Iris pigment epithelial cell (primary cell): ENCODE measurements at places on chromosomes 11 and 22.
A peak's percentile ranks its signal among the peaks of the same experiment; 100 is the strongest.

DNA sequence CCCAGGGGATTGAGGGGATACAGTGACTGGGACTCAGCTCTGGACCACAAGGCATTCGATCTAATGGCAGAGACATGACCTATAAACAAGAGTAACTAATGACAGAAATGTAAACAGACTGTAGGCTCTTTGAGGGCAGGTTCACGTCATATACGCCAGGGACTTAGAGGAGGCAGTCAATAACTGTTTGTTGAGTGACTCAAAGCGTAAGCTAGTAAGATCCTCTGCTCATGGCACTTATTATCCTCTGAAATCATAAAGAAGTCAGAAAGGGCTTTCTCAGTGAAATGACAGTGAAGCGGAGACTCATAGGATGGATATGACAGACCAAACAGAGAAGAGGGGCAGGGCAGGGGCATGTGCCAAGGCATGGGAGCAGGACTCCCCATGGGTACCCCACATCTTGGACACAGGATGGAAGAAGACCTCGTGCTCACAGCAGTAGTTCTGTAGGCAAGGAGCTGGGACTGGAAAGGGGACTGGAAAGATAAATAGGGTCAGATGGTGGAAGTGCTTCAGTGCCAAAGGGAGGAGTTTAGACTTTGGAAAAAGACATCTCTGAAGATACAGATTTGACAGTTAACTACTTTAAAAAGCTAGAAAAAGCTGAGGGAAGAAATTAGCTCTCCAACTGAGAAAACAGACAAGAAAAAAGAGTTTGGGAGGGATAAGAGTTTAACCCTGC, 72.7 kb downstream of the SLC1A2 start:
- DNase-seq = no peak

DNA sequence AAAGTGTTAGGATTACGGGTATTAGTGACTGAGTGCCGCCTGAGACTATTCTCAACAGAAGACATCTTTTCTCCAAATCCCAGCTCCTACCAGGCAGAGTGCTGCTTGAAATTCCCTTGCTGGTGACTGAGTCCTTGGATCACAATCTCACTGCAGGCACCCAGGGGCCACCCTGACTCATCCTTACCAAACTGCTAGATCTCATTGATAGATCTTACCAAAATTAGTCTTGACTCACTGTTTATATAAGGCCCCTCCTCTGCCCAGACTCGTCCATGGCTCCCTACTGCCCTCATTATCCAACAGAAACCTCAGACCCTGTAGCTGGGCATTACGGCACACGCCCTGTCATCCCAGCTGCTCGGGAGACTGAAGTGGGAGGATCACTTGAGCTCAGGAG, 14.7 kb downstream of the TBC1D10A start:
- DNase-seq = peak; percentile 67

GRCh38 chr11:6626971-6627761, 7.9 kb upstream of the TPP1 start:
- DNase-seq = no peak

DNA sequence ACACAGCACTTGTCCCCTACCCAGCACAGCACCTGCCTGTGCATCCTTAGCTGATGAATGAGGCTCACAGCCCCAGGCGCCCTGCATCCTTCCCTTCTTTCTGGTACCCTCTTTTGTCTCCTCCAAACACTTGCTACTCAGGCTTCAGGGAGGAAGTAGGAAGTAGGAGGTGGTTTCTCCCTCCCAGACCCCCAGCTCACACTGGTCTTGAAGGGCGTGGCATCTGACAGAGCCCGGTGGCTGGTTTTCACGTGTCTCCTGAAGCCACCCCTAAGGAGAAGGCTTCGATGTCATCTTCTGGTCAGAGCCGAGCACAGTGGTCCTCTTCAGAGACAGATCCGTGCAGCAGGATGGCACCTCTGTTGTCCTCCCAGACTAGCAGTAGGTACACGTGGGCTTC, 109.8 kb downstream of the PTPRJ start:
- DNase-seq = no peak

DNA sequence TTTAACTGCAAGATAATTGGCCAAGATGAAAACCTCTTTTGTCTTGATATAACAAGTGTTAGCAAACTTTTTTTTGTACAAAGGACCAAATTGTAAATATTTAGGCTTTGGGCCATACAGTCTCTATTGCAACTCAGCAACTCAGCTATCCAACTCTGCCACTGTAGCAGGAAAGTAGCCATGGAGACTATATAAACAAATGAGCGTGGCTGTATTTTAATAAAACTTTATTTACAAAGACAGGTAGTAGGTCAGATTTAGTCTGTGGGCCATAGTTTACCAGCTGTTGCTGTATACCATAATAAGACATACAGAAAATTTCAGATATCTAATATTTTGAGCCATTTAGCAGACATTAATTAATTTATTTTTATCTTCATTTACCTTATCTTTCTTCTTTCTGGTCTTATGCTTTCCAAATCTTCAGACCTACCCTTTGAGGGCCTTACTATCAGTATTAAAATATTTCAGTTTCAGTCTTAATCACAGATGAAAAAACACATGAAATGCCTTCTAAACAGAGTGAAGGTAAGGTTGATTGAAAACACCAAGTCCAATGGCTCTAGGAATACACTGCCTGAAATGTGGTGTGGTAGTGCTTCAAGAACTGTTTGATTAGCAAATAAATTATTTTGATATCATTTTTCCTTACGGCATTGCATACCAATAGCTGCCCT, 256.9 kb upstream of the CTSC start:
- DNase-seq = no peak

DNA sequence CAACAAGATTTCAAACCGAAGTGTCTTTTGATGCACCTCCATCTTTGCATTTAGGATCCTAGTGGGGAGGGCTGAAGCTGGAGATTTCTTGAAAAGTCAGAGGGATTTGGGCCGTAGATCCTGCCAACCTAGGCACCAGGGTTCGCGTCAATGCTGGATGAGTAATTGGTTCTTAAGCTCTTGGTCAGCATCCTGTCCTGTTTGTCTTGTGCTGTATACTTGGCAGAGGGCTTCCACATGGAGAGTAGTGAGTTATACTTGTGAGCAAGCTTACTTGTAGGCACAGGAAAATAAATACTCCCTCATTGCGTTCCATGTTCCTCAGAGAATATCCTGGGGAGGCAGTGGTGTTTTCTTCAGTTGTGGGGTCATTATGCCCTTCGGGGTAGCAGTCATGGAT, 12.6 kb downstream of the INSC start:
- peak; percentile 80 for DNase-seq

GRCh38 chr11:119320776-119321524, 4.0 kb upstream of the MCAM start:
- peak; percentile 86 for DNase-seq

GRCh38 chr11:106996691-106997090, 21.6 kb downstream of the GUCY1A2 start:
- no peak for DNase-seq

GRCh38 chr11:116882386-116882785, 45.0 kb upstream of the APOA1 start:
- DNase-seq = peak; percentile 83

GRCh38 chr11:119806064-119806915, 77.3 kb upstream of the NECTIN1 start:
- no peak for DNase-seq

DNA sequence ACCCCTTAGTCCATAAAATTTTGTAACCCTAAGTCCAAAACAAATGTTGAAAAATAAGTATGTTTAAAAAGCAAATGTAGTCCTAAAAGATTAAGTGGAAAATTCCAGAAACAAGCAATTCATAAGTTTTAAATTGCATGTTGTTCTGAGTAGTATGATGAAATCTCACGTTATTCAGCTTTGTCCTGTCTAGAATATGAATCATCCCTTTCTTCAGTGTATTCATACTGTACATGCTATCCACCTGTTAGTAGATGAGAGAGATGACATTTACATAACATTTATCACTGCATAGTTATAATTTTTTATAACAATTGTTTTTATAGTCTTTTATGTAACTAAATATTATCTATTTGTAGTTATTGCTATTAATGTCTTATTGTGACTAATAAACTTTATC, 622.3 kb upstream of the CHORDC1 start:
- no peak for DNase-seq

DNA sequence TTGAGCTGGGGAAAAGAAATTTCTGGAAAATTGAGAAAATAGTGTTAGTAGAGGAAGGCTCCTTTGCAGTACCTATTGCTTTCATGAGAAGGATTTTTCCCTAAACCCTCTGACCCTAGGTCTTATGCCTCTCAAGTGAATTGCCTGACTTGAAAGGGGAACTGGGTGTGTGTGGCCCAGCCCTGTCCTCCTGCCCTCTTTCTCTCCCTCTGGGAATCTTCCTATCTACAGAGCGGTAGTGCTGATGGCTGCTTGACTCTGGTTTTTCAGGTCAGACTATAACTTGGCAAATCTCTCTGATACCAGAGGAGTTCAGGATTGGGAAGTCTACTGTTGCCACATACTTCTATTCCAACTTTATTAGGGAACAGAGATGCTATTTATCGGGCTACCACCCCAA, 19.2 kb downstream of the CAVIN3 start:
- DNase-seq = no peak

DNA sequence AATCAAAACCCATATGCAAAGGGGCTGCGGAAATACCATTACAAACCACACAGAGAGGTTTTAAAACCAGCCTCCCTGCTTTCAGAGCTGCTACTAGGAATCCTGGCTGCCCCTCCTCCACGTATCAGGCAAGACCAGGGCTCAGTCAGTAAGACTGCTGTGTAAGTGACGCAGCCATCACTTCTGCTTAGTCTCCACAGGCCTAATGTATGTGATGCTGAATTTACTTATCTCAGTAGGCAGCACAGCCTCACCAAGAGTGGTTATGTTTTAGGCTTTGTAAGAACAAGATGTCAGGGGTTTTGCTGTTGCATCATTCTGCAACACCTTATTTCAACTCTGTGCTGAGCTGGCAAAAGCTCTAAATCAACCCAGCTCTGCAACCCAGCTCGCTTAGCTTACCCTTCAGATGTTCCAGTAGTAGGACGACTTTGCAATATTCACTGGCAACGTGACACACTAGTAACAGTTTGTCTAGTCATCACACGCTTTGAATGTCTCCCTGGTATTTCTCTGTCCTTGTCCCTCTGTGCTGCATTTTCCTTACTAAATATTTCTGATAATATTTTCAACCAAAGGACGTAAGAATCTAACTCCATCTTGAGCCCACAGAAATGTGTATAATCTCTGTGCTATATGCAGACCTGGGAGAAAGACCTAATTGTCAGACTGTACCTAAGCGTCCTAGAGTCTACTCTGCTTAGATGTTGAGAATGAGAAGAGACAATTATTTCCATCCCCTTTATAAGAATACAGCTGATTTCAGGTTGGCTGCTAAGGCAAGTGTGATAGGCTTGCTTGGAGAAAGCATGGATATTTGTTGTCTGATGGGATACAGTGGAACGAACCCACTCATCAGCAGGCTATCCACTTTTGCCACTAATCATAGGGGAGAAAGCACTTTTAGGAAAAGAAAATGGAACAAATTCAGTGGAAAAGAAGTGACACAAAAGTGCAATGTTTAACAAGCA, 72.2 kb downstream of the LARGE2 start:
- peak; percentile 59 for DNase-seq
